ENCODE measurements at places on chromosomes 5 and 9.

DNA sequence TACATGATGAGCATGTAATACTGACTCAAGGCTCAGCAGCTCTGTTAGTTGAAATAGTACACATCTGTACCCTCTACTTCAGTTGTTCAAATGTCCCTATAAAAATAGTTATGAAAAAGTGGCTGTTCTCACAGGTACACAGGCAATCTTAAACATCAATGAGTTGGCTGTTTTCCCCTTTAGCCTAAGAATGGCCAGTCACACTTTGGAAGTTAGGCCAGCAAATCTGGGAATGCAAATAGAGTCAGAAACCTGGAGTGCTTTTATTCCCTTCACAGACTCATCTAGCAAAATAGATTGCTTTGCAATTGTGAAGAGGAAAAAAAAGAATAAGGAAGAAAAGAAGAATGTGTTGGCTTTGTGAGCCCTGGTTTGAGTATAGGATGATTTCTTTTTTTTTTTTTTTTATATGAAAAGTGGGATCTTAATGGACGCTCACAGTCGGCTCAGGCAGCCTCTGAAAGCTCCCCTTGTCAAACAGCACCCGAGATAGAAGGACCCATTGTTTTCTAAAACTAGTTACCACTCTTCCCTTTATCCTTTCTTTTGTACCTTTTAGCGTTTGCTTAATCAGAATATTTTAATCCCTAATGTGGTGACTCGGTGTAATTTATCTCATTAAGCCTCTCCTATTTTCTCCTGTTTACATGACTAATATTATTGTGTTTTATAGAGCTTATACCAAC lies 27.9 kb upstream of the TLE1 start:
- DNase-seq: no peak

GRCh38 chr5:122478741-122479442 lies 166.9 kb downstream of the SNCAIP start:
- DNase-seq: no peak

- DNase-seq: no peak
Observed at GRCh38 chr9:106859957-106860720, 2.8 kb upstream of the ZNF462 start.

GRCh38 chr5:10352430-10353240 lies 860 bp upstream of the MARCHF6 start:
- DNase-seq: no peak

Measured in stimulated activated CD8-positive, alpha-beta memory T cell treated with anti-CD3 and anti-CD28 coated beads, Interleukin-15, amount 100 ng/mL, for 48 hours (primary cell).